GM12878 (cell line): ENCODE measurements at places on chromosomes 4 and X.

- no peak for DNase-seq
These were observed 356.8 kb downstream of the TLL1 start for GRCh38 chr4:166229799-166230198.

GRCh38 chrX:39759526-39760224 lies 338.1 kb downstream of the BCOR start:
- DNase-seq: no peak

- DNase-seq: no peak
These were observed 91.9 kb downstream of the FAM53A start for GRCh38 chr4:1592068-1592708.

DNA sequence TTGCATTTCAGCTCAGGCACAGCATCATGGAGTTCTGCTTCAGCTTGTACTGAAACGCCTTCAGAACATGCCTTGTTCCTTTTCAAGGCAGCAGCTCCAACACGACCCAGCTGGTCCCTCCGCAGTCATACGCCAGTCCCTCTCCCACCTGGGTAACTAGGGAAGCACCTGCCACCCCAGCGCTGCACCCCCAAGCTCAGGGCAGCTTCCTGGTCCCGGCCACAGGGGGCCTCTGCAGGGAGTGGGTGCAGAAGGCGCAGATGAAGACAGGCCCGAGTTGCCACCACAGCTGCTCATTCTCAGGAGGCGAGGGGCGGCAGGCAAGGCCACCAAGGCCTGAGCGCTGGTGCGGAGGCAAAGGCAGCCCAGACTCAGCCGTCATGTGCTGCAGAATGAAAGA lies 21.8 kb downstream of the WDR1 start:
- DNase-seq: no peak

GRCh38 chr4:176568238-176568637 lies 224.5 kb downstream of the VEGFC start:
- DNase-seq: no peak
